Amniotic stem cell (primary cell): ENCODE measurements at places on chromosomes 7 and 10.

DNA sequence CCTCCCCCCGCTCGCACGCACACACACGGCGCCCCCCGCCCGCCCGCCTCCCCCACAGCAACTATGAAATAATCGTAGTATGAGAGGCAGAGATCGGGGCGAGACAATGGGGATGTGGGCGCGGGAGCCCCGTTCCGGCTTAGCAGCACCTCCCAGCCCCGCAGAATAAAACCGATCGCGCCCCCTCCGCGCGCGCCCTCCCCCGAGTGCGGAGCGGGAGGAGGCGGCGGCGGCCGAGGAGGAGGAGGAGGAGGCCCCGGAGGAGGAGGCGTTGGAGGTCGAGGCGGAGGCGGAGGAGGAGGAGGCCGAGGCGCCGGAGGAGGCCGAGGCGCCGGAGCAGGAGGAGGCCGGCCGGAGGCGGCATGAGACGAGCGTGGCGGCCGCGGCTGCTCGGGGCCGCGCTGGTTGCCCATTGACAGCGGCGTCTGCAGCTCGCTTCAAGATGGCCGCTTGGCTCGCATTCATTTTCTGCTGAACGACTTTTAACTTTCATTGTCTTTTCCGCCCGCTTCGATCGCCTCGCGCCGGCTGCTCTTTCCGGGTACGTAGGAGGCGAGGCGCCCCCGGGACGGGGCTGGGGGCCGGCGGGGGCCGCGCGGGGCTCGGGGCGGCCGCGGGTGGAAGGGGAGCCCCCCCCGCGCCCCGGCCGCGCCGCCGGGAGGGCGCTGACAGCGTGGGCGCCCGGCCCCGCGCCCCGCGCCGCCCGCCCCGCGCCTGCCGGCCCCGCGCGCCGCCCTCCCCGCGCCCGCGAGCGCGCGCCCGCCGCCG is 441 bp downstream of the BMI1 start:
- DNase-seq, result peak; percentile 12

GRCh38 chr10:113290137-113290536 is 262.7 kb upstream of the HABP2 start:
- no peak for DNase-seq

DNA sequence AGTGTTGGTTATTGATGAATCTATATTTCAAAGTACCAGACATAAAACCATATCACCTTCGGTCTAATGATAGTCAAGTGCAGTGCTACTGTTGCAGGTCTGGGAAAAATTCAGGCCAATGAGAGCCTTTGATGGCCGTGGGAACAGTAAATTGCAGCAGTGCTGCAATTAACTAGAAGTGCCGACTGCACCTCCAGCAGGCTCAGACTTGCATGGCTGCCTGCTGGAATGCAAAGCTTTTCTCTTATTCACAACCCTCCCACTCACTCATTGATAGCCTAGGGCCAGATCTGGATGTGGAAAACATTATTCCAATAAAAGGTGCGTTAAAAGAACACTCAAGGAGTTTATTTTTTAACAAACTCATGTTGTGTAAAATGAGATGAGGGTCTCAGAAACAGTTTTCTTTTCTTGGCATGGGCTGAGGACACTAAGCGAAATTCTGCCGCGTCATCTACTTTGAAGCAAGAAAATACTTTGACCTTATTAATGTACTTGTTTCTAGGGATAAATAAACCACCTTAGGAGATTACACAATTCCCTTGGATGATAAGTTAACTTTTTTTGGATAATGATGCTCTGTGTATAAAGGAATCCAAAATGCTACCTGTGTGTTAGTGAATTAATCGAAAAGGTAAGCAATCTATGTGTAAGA is 17.1 kb downstream of the PLXDC2 start:
- DNase-seq, result no peak

GRCh38 chr7:69457595-69458504 is 140.4 kb upstream of the AUTS2 start:
- no peak for DNase-seq

DNA sequence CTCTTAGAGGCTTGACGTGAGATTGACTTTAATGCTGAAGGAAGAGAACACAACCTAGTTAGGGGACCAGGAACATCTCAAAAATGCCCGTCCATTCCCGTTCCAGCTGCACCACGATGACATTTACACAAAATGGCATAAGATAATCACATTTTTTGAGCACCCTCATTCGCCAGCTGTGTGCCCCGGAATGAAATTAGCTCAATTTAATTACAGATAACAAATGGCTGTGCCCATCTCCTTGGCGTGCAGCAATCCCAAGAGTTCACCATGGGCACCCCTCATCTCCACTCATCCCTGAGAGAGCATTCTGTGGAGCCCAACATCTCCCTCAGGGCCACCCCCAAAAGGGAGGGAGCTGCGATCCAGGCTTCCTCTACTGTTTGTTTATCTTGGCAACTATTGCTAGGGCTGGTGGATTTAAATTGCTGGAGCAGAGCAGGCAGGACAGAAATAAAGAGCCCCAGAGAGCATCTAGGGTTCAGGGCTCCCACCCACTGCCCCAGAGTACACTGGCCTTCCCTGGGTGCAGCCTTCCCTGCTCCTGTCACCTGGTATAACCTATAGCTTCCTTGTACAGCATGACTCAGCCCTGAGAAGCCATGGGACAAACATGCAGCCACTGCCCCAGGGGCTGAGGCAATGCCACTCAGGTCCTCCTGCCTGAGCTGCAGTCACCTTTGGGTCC is 263.5 kb downstream of the ZEB1 start:
- DNase-seq, result no peak
